ENCODE measurements at places on chromosomes 1 and 21.

- no peak for DNase-seq
Observed at GRCh38 chr1:231814521-231814920, 187.9 kb downstream of the DISC1 start.

- no peak for DNase-seq
Observed at GRCh38 chr1:110153407-110153950, 3.2 kb downstream of the SLC6A17 start.

- DNase-seq: no peak
Observed at GRCh38 chr21:18129526-18129925, 115.1 kb upstream of the CHODL start.

DNA sequence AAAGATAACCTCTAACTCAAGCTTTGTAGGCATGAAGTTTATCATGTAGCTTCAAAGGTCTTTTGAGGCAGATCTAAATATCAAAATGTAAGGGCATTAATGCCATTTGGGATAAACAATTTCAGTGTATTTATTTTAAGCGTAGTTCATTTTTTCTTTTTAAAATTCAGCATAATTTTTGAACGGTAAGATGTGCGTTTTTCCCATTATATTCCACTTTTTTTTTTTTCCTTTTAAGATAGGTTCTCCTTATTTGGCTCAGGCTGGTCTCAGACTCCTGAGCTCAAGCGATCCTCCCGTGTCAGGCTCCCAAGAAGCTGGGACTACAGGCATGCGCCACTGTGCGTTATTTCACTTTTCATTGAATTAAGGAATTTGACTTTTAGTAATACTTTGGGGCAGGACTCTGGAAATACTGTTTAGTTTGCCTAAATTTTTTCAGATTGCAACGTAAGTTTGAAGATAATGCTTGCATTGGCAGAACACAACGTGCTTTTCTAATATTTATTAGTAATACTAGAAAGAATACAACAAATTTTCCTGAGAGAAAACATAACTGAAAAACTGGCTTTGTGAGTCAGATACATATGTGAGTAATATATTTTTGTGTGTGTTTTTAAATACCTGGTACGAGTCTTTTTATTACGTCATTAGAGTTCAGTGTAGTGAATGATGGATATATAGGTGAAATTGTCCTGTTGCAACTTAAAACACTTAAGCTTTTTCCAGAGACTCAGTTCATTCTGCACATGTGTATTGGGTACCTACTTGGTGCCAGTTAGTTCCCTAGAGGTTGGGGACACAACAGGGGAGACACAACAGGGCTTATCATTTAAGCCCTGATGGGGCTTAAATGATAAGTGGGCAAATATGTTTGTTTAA lies 2.2 kb downstream of the RALGPS2 start:
- DNase-seq: no peak

GRCh38 chr21:26846036-26846931 lies 1.1 kb upstream of the ADAMTS1 start:
- no peak for DNase-seq

DNA sequence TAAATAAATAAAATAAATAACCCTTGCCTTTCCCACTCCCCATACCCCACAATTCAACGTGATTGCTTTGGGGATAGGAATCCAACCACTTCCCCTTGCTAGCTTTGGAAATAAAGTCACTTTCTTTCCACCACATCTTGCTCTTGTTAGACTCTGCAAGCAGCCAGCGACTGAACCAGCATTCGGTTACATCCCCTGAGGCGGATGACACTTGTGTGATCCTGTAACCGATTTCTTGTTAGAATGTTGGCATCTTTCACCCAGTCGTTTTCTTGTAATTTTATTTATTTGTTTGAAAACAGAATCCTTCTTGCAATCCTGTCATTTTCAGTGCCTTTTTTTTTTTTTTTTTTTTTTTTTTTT lies 1.6 kb upstream of the IFNGR2 start:
- peak; percentile 81 for DNase-seq

- DNase-seq: no peak
Observed at GRCh38 chr1:173424782-173425407, 52.2 kb upstream of the PRDX6 start.

GRCh38 chr1:34013136-34013535 lies 149.3 kb downstream of the HMGB4 start:
- no peak for DNase-seq

DNA sequence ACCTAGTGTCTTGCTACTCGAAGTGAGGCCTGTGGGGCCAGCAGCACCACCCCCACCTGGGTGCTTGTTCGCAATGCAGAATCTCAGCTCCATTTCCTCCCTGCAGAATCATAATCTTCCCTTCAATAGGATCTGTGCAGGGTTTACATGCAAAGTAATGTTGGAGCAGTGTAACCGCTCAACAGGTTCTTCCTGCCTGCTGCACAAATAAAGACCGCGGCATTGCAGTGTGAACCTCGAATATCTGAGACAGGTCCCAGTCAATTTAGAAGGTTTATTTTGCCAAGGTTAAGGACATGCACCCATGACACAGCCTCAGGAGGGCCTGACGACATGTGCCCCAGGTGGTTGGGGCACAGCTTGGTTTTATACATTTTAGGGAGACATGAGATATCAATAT lies 119.2 kb downstream of the TLR5 start:
- DNase-seq: no peak

GRCh38 chr1:160238408-160238807 lies 23.9 kb downstream of the DCAF8 start:
- DNase-seq: no peak

DNA sequence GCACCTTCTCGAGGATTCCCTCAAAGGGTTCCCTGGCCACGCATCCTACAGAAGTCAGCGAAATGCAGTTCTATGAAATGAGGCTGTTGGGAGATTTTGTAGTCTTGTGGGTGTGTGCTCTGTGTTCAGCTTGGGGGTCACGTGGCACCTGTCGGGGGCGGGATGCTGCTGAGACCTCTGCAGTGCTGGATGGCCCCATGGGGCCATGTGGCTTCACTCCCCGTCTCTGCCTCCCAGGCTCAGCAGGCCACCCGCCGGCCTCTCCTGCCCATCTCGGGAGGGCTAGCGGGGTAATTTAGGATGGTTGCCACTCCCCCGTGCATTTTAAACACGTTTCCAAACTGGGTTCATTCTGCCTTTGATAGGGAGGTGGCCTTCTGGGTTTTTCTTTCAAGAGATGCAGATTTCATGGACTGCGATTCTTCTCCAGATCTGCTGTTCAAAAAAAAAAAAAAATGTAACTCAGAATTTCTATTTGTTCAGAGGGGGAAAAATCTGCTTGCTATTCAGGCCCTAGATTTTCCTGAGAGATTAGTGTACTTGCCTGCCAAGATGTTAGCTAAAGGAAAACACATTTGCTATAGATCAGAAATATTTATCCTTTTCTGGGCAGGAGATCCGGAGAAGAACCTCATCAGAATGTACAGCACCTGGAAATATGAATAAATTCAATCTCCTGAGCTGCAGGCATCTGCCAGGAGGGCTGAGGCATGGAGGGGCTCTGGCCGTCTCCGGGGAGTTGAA lies 277.2 kb upstream of the VAMP3 start:
- no peak for DNase-seq

GRCh38 chr1:161962091-161962887 lies 61.4 kb downstream of the OLFML2B start:
- peak; percentile 44 for DNase-seq

GRCh38 chr1:179081687-179082332 lies at the start of gene TOR3A:
Gene TOR3A, plus strand, starts transcription at chr1:179082070. Its CDS starts 59 bp downstream, at chr1:179082129.
- DNase-seq: peak; percentile 79

GRCh38 chr1:200959411-200959921 lies 64.0 kb downstream of the KIF21B start:
- DNase-seq: no peak

- no peak for DNase-seq
Observed at GRCh38 chr1:195768936-195769335, 839.3 kb downstream of the KCNT2 start.

GRCh38 chr1:46166521-46167462 lies 8.1 kb upstream of the TSPAN1 start:
- DNase-seq: no peak

DNA sequence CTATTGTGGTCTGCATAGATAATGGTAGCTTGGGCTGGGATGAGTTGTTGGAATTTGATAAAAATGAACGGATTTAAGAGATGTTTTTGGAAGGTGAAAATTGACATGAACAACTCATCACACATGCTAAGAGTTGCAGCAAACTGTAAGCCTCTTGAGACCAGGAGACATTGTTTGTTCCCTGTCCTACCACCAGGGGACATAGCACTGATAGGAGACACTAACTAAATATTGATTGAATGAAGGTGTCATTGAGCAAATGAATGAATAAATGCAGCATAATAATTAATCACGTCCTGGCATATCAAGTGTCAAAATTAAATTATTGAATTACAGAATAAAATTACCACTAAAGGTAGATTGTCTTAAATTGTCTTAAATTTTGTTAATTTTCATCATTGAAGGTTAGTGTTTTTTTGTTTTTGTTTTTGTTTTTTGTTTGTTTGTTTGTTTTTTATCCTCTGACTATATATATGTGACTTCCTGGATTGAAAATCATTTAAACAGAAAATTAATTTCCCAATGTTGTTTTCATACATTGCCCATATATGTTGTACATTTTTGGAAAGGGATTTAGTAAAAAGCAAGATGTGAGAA lies 285.3 kb upstream of the C1orf105 start:
- peak; percentile 13 for DNase-seq

DNA sequence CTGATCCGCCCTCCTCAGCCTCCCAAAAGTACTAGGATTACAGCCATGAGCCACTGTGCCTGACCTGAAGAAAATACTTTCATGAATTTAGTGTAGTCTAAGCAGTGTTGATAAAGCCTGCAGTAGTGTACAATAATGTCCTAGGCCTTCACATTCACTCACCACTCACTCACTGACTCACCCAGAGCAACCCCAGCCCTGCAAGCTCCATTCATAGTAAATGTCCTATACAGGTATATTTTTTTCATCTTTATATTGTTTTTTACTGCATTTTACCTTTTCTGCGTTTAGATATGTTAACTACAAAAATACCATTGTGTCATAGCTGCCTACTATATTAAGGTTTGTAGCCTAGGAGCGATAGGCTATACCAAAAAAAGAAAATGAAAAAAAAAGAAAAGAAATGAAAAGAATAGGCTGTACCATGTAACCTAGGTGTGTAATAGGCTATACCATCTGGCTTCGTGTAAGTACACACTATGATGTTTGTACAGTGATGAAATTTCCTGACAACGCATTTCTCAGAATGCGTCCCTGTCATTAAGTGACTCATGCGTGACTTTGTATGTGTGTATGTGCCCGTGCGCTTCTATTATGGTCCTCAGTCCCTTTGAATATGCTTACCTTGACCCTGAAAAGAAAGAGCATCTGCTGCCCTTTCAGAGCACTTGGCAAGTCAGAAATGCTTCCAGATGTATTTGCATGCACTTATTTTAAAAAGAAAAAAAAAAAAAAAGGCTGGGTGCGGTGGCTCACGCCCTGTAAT lies 9.2 kb upstream of the SLAMF8 start:
- peak; percentile 39 for DNase-seq

GRCh38 chr1:177589166-177589565 lies 380.7 kb downstream of the SEC16B start:
- no peak for DNase-seq

- DNase-seq: no peak
Observed at GRCh38 chr1:226370144-226370923, 37.6 kb downstream of the PARP1 start.

DNA sequence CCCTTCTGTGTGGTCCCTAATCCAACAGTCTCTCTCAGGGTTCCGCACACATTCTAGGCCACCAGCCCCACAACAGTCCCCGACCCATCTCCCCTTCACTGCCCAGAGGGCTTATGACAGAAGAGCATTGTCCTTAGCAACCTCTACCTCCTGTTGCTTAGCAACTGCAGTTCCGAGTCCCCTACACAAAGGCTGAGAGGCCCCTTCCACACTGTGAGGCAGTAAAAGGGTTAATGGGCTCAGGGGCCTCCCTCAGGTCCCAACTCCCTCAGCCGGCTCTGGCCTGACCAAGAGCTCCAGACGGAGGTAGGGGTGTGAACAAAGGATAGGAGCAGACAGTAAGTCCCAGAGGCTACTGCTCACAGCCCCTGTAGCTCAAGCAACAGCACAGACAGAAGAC lies 4.3 kb downstream of the IGSF9 start:
- no peak for DNase-seq

DNA sequence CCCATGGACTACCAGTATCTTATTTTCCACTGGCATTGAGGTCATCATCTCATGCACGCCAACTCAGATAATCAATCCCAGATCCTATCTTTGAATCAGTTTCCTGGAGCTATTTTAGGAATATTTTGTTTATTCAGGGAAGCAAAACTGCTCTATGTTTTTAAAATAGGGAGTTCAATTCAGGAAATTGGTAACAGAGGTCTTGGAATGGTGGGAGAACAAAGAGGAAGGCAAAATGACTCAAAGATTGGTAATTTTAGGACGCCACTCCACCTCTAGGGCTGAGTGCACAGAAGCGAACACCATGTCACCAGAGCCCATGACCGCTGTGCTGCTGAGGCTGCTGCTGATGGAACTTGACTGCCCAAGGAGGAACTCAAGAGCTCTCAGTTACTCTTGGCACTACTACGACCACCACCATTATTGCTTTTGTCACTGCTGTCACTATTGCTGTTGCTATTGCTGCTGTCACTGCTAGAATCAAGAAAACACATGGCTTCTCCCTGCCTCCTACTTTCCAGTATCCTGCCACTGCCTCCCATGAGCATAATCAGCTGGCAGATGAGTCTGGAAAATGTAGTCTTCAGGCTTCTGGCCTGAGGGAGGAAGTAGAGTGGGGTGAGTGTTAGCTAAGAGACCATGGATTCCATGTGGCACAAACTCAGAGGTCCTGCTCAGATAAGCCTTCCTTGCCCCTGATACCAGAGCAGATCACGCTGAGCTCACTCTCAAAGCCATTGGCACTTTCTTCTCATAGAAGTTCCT lies 71.6 kb upstream of the CNIH3 start:
- DNase-seq: peak; percentile 24

GRCh38 chr1:226325178-226325577 lies 16.2 kb upstream of the LIN9 start:
- no peak for DNase-seq

DNA sequence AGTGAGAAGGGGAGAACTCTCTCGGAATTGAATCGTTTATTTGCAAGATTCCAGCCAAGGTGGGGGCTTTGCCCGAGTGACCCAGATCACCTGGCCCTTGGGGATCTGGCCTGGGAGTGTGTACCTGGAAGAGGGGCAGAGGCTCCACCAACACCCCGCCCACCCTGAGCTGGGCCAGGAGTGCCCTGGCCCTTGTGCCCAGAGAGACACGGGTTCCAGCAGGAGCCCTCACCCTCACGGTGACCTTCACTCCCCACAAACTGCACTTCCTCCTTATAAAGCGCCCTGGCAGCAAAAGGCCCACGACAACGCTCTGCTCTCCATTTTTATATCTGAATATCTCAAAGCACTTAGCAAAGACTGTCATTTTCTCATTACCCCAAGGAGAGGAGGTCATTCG lies 16.6 kb downstream of the CASZ1 start:
- no peak for DNase-seq

GRCh38 chr21:34936883-34937563 lies 112.1 kb downstream of the RUNX1 start:
- DNase-seq: no peak

GRCh38 chr1:205043866-205044265 lies 854 bp downstream of the CNTN2 start:
- DNase-seq: no peak

GRCh38 chr21:39055167-39055767 lies 128.0 kb downstream of the PSMG1 start:
- no peak for DNase-seq

Data from MV-4-11 (cell line).